ENCODE measurements at places on chromosomes 7 and 10. TPM values are rescaled to one million over a fixed set of nuclear protein-coding genes. Genes with fewer than 3 reads are reported as not detected.

Gene ENTPD1
- not detected for total RNA-seq

Gene STK17A
- 25.9 TPM for total RNA-seq

Gene RPA3
- 64.9 TPM for total RNA-seq

Gene SLC13A4
- 0.59 TPM for total RNA-seq
